ENCODE measurements at places on chromosomes 6 and 20. TPM values are rescaled to one million over a fixed set of nuclear protein-coding genes. Genes with fewer than 3 reads are reported as not detected.

Gene CLVS2
- total RNA-seq: not detected

Gene CST2
- total RNA-seq: not detected

Gene SUMO4
- 0.84 TPM for total RNA-seq

Gene RNF39
- total RNA-seq: not detected

Gene DSP
- under 0.01 TPM for total RNA-seq

Gene DLL1
- 2.7 TPM for total RNA-seq

Data from RPMI7951 (cell line).